SJSA1 (cell line): ENCODE measurements at places on chromosomes 1 and 21. TPM values are rescaled to one million over a fixed set of nuclear protein-coding genes. Genes with fewer than 3 reads are reported as not detected.

CHIA gene
- not detected in 2 replicates for total RNA-seq

TBX19 gene
- 0.47 and 1.4 TPM in 2 replicates for total RNA-seq

CD1E gene
- not detected in 2 replicates for total RNA-seq

TMEM52 gene
- 0.87 TPM in 1 of 2 replicates, not detected in the other for total RNA-seq

OR6N1 gene
- not detected in 2 replicates for total RNA-seq

RNF186 gene
- total RNA-seq: not detected in 2 replicates

FABP3 gene
- 0.24 TPM in 1 of 2 replicates, not detected in the other for total RNA-seq

ELAPOR1 gene
- total RNA-seq: 0.63 and 1.2 TPM in 2 replicates

GRCh38 chr1:53080041-53080440 is 18.0 kb downstream of the PODN start:
- no peak for DNase-seq

- no peak for DNase-seq
Measured at GRCh38 chr1:231026576-231026975, 13.5 kb downstream of the FAM89A start.

- no peak for DNase-seq
Measured at GRCh38 chr1:180778782-180779398, 133.8 kb upstream of the KIAA1614 start.

DNA sequence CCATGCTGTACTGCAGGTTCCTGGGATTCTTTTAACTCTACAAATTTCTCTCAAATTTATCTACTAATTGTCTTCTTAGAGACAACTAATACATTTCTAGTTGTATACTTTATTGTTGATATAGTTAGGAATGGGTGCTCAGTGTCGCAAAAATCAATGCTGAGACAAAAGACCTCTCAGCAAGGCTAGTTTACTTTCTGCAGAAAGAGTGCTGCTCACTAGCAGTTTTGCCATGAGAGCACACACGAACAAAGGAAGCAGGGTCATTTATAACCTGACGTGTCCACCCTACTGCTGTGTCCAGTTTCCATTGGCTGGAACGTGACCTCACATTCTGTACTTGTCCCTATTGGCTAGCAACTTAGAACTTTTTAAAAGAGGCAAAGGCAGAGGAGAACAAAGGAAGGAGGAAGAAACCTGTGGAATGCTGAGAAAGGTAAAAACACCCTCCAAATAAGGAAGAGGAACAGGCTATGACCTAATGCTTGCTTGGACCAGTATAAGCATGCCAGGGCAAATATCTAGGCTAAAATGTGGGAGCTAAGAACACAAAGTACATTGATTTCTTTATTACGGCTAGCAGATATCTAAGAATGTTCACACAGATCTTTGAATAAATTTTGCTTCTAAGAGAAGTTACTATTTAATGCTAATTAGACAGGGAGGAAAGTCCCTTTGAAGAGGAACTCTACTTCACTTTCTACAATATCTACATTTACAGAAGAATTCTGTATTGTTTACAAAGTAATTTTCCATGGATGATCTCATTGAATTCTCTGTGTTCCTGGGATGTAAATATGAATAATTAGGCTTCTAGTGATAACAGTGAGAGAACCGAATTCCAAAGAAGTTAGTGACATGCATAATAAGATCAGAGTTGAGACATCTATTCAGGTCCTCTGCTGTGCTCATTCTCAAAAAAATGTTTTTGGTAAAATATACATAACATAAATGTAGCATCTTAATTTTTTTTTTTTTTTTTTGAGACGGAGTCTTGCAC is 86.0 kb upstream of the MAP10 start:
- DNase-seq: no peak

GRCh38 chr1:6888268-6888667 is 103.0 kb downstream of the CAMTA1 start:
- no peak for DNase-seq

DNA sequence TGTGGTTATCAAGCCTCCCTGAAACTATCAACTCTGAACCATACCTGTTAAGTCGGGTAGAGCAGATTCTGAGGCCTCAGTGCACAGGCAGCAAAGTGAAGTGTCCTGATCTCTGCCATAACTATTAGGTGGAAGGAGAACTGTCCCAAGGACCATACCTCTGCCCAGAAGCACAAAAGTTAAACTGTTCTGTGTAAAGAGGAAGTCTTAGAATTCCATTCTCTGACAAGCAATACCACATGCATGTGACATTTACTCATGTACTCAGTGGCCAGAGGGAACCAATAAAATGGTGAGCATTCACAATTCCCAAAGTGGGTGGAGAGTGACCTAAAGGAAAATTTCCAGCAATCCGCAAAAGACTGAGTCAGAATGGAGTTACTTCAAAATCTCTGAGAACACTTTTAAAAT is 61.0 kb downstream of the TOR3A start:
- DNase-seq: peak; percentile 97

GRCh38 chr1:85417876-85418275 is 47.1 kb downstream of the DDAH1 start:
- DNase-seq: no peak

- DNase-seq: peak; percentile 67
Measured at GRCh38 chr1:15304708-15305467, 57.9 kb downstream of the FHAD1 start.

DNA sequence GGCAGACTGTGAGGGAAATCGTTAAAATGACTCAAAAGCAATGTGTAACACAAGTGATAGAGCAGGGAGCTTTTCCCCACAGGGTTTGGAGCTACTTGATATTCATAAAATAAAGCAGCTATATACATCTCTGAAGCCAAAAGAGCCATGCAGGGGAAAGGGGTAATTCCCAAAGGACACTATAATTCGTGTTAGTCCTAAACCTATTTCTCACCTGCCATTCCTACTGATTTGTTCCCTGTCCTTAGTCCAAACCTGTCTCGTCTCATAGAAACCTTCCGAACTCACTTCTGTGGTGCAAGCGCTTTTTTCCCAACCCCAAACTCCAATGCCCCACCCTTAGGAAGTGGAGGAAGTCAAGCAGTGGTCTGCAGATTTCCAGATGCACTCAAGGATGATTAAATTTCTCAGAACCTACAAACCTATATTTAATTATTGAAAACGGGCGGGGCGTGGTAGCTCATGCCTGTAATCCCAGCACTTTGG is 946 bp upstream of the HNRNPR start:
- DNase-seq: no peak

- peak; percentile 74 for DNase-seq
Measured at GRCh38 chr1:151457911-151458801, 1.1 kb downstream of the POGZ start.

GRCh38 chr1:2475571-2475970 is 518 bp upstream of the PLCH2 start:
- DNase-seq: no peak

DNA sequence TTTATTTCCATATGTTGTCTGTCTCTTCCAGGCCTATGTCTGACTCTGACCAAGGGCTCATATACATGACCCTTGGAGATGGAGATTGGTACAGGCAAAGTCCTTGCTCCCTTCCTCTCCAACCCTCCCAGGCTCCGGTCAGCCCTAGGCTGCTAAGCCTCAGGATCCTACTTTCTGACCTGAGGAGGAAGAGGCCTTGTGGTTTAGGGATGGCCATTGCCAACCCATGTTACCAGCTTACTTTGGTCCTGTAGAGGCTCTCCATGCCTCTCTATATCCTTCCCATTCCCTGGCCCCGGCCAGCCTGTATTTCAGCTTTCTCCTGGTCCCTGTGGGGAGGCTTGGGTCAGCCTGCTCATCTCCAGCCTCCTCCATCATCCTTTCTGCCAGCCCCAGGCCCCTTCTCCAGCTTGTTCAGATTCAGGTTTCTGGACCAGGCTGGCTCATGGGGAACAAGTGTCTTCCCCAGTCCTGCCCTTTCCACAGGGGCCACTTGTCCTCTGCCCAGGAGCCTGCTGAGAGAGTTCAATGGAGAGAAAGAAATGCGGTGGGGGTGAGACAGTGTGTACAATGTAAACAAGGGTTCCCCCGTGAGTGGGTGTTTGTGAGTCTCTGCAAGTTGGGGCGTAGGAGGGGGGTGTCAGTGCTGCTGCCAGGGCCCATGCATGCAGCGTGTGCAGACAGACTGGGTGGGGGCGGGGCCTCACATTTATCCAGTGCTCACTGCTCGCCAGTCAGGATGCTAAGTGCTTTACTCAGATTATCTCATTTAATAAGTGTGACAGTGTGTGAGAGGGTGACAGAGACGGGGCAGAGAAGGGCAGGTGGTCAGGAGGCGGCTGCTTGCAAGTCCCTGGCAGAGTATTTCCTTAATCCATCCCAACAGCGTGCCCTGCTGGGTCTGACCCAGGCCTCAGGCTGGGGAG is 31.3 kb upstream of the FOXO6 start:
- DNase-seq: no peak

- DNase-seq: no peak
Measured at GRCh38 chr1:224113005-224113404, 906 bp upstream of the FBXO28 start.

GRCh38 chr1:41662061-41662764 is 177.7 kb upstream of the EDN2 start:
- peak; percentile 92 for DNase-seq

DNA sequence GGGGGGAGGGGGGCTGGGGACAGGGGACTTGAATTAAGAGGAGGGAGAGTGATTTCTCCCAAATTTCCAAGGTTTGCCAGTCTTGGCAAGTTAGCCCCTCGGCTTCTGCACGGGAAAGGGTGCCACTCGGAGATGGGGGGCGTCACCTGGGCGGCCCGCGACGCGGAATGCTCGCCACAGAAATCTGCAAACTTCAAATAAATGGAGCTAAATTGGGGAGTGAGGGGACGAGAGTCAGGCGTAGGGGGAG is 885 bp upstream of the SSBP3 start:
- DNase-seq: no peak

GRCh38 chr1:238552271-238552670 is 661.5 kb upstream of the ZP4 start:
- no peak for DNase-seq

- no peak for DNase-seq
Measured at GRCh38 chr1:156712626-156713025, 7.2 kb upstream of the CRABP2 start.

- DNase-seq: no peak
Measured at GRCh38 chr1:14363707-14364413, 234.6 kb upstream of the KAZN start.
